BJ (cell line): ENCODE measurements at places on chromosomes 7 and 10.

DNA sequence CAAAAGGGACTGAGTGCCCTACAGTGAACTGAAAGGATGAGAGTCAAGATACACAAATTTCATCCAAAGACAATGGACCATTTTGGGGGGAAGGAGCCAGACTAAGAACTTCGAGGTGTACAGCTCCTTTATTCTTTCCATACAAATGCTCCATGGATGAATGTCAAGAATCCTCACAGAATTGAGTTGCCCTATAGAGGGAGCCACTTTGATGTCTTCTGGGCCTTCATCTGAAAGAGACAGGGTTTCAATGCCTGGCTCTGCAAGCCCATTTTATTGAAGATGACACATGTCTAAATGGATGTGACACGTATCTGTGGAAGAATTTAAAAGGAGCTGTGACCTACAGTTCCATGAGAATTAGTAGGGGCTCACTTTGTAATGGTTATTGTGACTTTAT lies 32.0 kb upstream of the NRG3 start:
- DNase-seq, result no peak

DNA sequence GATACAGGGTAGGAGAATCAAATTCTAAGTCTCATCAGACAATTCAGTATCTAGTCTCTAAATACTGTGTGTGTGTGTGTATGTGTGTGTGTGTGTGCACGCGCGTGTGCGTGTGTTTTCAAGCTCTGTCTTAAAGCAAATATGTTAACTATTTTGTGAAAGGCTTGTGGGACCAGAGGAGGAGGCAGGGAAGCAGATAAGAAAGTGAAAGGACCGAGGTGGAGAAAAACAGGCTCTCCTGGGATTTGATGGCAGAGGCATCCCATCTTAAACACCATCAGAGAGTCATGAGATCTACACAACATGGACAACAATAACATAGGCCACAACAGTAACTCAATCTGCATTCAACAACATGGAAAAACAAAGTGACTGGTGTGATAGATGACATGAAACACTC lies 67.1 kb downstream of the PIP4K2A start:
- DNase-seq, result no peak

DNA sequence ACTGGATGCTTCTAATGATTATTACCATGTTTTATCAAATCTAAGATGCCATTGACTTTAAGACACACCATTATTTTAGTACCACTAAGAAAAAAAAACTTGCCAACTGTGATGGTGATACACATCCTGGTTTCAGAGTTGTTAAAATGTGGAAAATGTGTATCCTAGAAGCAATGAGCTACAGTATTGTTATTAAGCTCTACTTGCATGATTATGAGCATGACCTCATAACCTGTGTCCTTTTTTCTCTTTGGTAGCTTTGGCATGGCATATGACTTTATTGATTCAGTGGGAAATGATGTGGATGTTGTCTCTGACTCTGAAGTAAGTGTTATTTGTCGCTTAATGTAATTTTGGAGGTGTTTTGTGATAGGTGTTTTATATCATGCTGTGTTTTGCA lies 3.3 kb downstream of the EDRF1 start:
- no peak for DNase-seq

DNA sequence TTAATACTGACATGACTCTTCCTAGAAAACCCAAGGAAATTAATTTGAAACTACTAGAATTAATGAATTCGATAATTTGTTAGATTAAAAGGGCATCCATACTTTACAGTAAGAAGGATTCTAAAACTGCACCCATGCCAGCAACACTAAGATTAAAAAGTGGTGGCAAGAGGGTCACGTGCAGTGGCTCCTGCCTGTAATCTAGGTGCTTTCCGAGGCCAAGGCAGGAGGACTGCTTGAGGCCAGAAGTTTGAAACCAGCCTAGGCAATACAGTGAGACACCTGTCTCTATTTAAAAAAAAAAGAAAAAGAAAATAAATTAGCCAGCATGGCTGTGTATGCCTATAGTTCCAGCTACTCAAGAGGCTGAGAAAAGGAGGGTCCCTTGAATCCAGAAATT lies 58.2 kb downstream of the SRPK2 start:
- DNase-seq, result no peak

DNA sequence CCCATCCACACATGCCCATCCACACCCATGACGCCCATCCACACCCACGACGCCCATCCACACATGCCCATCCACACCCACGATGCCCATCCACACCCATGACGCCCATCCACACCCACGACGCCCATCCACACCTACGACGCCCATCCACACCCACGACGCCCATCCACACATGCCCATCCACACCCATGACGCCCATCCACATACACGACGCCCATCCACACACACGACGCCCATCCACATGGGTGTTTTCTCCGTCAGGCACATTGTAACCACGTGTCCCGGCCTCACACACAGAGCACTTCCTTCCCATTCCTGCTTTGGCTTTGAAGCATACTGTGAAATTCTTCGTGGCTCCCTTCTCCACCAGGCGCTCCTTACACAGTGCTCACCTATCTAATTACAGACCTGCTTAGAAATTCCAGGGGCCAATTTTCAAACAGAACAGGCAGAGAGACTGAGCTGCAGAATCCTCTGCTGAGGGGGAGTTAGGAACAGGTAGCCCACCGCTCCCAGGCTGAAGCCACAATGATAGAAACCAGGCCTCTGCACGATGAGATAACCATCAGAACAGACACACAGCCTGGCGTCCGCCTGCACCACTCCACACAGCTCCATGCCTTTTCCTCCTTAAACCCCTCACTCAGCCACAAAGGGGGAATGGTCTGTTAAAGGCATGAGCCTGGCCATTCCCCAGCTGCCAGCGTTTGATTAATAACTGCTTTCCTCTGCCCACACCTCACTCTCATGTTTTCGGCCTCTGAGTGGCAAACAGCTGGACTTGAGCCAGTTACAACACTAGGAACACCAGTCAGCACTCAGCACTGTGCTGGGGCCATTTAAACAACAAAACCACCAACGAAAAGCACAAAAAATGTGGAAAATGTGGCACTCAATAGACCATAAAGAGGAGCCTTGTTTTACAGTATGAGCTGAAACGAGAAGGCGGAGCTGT lies 501.6 kb downstream of the PTPRN2 start:
- no peak for DNase-seq

- no peak for DNase-seq
These were observed 679.7 kb upstream of the AUTS2 start for GRCh38 chr7:68918621-68919020.

GRCh38 chr7:47335557-47336471 lies 246.1 kb downstream of the TNS3 start:
- no peak for DNase-seq

GRCh38 chr7:47730142-47730541 lies 148.2 kb upstream of the TNS3 start:
- DNase-seq, result no peak

DNA sequence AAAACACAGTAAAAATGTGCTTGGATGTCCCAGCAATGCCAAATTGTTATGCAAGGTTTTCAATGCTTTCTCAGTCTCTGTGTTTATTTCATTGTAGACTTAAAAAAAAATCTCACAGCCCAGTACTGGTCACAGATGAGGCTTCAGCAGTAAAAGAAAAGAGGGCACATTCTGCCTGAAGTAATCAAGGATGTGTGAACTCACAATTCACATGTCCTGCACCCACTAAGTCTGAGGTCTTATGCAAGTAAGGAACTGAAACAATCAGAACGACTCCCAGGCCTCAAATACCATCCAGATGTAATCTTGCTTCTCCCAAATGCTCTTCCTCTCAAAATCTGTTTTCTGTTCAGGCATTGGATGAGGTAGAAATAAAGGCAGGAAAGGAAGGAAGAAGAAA lies 33.7 kb downstream of the ADRB1 start:
- no peak for DNase-seq

GRCh38 chr7:118061386-118061785 lies 122.6 kb upstream of the LSM8 start:
- DNase-seq, result no peak

DNA sequence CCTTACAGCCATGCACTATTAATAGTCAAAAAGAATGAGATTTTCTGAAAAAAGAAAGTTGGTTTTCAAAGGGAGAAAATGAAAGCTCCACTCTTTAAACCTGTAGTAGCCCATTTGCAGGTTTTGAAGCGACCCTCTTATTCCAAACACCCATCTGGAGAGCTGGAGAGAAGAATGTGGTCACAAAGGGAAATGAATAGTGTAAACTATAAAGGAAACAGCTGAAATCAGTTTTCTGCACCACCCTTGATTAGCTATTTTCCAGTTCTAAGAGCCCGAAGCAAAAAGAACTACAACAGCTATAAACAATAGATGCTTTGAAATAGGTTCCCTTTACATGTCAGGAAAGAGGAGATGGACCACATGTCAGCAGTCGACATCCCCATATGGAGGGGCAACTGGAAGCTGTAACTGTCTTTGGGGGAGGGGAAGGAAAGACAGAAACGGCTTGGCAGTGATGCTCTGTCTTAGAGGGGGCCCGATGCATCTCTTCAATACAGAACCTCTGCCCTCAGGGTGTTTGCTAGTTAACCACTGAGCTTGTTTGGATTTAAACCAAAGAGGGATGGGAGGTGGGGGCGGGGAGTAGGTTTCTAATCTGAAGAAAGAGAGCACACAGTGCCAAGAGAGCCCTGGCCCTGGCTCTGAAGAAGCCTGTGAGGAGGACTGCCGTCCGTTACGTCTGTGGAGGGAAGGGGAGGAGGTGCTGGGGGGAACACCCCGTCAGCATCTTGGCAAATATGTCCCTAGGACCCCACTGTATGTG lies 55.3 kb downstream of the CPVL start:
- DNase-seq, result no peak

GRCh38 chr10:60031664-60032063 lies 125.3 kb upstream of the CCDC6 start:
- no peak for DNase-seq

GRCh38 chr7:70189776-70190175 lies 591.5 kb downstream of the AUTS2 start:
- no peak for DNase-seq

GRCh38 chr10:26468700-26469099 lies 30.6 kb downstream of the APBB1IP start:
- no peak for DNase-seq

- no peak for DNase-seq
These were observed 82.1 kb upstream of the SGCE start for GRCh38 chr7:94738071-94738470.

DNA sequence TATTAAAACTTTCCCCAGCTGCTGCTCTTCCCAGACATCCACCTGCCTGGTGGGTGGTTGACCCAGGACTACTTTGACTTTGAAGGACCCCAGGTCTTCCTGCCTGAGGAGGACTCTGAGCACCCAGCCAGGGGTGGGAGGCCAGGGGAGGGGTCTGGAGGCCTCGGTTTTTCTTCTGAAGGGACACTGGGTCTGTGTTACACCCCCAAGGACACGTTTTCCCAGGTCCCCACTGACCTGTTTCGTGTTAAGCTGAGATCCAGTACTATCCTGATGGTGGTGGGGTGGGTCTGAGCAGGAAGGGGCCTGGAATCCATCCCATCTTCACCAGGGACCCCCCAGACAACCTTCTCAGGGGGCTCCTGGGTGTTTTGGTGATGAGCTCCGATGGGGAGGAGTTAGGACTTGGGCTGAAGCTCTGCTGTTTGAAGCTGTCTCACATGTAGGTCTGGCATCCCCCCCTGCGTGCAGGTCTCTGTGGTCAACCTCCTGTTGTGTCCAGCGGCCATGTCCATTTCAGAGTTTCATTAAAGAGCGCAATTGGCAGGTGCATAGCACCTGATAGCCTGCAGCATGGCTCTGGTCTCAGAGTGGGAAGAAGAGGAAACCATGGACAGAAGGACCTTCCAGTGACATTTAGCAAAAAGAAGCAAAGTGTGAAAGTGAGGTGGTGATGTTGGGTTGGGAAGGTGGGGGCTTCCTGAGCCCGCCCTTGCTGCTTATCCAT lies 3.5 kb downstream of the JAKMIP3 start:
- DNase-seq, result no peak

DNA sequence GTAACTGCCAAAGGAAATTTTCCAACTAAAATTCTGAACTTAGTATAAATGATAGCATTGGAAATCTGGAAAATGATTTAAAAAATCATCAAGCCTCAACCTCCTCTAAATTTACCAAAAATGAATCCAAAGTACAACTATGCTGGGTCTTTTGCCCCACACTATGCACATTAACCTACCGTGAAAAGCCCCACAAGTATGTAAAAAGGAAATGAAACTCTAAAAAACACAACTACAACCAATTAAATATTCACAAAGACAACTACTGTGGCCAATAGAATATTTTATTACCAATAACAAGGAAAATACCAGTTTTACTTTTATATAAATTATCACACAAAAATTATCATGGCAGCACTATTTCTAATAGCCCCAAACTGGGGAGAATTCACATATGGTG lies 19.3 kb downstream of the EIF3A start:
- DNase-seq, result no peak

DNA sequence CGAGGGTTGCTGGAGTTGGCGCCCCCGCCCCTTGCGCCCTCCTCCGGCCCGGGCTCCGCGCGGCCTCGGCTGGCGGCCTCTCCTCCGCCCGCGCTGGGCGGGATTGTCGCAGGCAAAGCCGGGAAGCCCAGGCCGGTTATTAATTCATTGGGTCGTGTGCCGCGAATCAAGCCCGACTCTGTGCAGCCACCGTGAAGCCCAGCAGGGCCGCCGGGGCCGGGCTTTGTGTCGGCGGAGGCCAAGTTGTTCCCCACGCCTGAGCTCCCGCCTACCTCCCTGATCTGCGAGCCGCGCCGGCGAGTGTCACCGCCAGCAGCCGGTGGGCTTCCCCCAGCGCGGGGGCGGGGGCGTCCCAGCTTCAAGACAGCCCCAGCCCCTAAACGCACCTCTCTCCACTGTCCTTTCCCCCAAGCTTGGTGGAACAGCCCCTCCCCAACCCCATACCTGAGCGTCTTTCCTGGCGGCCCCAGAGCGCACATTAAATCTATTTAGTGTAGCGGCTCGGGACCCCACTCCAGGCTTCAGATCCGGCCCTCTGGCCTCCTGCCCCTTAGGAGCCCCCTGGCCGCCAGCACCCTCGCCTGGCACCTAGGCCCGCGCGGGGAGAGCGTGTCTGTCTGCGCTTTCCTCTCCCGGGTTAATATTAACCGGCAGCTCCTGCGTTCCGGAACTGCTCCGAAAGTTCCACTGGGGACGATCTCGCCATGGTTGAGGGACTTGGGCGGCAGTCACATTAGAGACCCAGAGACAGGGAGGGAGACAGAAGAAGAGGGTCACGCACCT lies 3.5 kb downstream of the SHH start:
- DNase-seq, result no peak

- no peak for DNase-seq
These were observed 516.0 kb downstream of the REEP3 start for GRCh38 chr10:64037071-64037661.

DNA sequence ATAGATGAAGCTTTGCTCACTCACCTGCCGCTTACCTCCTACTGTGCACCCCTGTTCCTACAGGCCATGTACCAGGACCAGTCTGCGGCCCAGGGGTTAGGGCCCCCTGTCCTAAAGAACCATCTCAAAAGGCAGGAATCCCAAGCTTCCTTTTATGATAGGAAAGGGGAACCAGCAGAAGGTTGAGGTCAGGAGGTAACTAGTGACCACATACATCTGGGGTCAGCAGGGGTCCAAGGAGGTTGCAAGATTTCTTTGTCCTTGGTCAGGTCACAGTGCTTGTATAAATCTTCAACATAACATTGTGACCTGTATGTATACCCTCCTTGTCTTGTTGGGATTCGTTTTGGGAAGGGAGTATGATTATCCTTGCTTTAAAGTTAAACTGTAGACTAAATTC lies 73.8 kb downstream of the OAT start:
- no peak for DNase-seq

- DNase-seq, result no peak
These were observed 195.8 kb upstream of the MKLN1 start for GRCh38 chr7:131131746-131132431.

- no peak for DNase-seq
These were observed 65.7 kb downstream of the SND1 start for GRCh38 chr7:127717502-127718339.
